ENCODE measurements at places on chromosomes 2 and 18.
A peak's percentile ranks its signal among the peaks of the same experiment; 100 is the strongest.

- DNase-seq, result no peak
These were observed 120.6 kb upstream of the FBXO11 start for GRCh38 chr2:48026865-48027264.

GRCh38 chr18:61595615-61596251 lies 262.5 kb downstream of the CDH20 start:
- no peak for DNase-seq

GRCh38 chr18:50193796-50194630 lies 934 bp downstream of the MYO5B start:
- no peak for DNase-seq

GRCh38 chr2:202267495-202267894 lies 1.9 kb downstream of the NOP58 start:
- DNase-seq, result no peak

GRCh38 chr18:61198486-61198885 lies 134.7 kb upstream of the CDH20 start:
- DNase-seq, result no peak

DNA sequence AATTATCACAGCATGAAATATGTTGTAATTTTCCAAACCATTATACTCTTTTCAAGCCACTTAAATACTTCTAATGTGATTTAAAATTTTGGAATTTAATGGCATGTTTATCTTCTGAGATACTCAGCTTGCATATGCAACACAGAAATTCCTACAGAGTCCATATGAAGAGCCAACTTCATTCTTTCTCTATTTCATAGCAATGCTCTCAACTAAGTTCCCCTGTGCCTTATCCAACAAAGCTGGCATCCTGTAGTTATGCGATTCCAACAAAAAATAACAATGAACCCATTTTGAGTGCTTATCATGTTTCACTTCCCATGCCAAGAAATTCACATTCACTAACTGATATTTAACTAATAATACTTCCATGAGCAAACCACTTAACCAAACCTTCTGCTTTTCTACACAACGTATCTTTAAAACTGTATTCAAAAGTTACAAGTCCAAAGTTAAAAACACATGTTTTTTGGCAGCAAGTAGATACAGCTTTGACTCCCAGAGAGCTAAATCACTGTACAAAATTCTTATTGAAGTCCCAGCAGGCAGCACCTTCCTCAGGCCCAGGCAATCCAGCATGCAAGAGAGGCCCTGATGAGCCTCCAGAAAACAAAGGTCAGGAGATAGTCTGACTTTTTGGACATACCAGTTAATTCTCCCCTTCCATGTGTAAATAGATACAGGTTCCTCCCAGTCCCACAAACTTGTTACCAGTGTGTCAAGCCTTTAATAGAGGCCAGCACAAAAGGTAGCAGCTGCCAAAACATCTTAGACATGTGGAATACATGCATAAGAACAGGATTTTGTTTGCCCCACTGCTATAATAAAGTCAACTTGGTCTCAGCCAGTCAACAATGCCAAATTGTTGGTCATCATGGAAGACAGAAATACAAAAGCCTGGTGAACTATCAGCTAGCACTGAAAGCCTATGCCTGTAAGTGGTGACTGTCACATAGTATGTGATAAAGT lies 113.1 kb upstream of the WDR75 start:
- DNase-seq, result no peak

DNA sequence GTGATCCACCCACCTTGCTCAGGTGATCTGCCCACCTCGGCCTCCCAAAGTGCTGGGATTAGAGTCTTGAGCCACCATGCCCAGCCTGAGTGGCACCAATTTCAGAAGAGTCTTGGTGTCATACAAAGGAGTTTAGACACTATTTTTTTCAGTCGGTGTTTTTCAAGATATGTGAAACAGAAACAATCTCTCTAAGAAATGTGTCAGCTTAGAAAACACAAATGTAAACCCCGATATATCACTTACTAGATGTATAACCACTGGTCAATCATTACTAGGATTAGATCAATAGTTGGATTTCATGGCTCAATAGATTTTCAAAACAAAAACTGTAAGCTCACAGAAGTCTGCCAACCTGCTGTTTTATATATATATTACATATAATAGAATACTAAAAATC lies 67.2 kb upstream of the FRZB start:
- DNase-seq, result no peak

- DNase-seq, result no peak
These were observed 24.8 kb upstream of the HNRNPA3 start for GRCh38 chr2:177187631-177188312.

DNA sequence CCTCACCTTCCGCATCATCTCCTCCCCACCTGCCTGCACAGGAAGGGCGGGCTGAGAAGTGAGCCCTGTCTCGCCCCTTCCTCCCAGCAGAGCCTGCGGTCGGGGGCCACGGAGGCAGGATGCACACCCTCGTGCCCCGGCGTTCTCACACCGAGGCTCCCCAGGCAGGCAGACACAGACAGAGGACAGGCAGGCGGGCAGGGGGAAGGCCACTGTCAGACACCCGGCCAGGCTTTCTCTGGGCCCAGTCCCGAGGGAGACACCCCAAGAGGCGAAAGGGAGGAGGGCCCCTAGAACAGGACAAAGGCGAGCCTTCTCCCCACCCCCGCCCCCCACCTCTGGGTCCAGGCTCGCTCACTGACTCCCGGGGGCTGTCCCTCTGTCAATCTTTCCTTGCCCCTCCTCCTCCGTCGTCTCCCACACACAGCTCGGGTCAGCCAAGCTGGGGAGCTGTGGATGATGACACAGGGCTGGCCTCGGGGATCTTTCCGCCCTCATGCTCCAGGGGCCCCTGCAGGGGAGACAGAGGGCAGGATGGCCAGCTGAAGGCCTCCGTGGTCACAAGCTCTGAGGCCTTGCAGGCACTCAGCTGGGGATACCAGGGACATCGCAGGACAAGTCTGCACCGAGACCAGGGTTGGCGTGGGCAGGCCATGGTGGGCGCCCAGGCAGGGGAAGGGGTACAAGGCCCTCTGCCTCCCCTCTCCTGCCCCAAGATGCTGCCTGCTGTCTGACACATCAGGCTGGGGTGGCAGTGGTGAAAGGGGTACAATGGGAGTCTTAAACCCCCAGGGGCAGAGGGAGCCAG lies 24.9 kb downstream of the BIN1 start:
- peak; percentile 60 for DNase-seq

GRCh38 chr2:64359892-64360657 lies 93.9 kb upstream of the LGALSL start:
- DNase-seq, result peak; percentile 11

GRCh38 chr2:216004697-216005283 lies 8.6 kb downstream of the MREG start:
- DNase-seq, result no peak

GRCh38 chr18:76823587-76824011 lies 1.2 kb downstream of the ZNF236 start:
- no peak for DNase-seq

DNA sequence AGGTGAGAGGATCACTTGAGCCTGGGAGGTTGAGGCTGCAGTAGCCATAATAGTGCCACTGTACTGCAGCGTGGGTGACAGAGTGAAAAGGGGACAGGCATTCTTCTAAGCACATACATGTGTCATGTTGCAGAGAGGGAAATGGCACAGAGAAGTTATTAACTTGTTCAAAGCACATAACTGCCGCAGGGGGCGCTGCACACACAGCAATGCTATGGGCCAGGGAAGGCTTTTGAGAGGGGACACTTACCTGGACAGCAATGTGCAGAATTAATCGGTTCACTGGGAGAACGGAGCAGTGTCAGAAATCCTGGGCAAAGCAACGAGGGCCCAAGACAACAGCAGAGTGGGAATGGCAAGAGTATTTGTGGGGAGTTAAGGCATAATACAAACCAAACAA lies 2.4 kb downstream of the SCYGR8 start:
- DNase-seq, result no peak

GRCh38 chr18:32760391-32760790 lies 12.4 kb downstream of the KLHL14 start:
- DNase-seq, result no peak

Data from stimulated activated CD4-positive, alpha-beta T cell treated with anti-CD3 and anti-CD28 coated beads, Interleukin-1b, Interleukin-23, amount 100 ng/mL, for 1 hour (primary cell).